Stimulated activated CD4-positive, alpha-beta T cell treated with anti-CD3 and anti-CD28 coated beads, Interleukin-4, amount 100 ng/mL, for 4 hours (primary cell): ENCODE measurements at places on chromosomes 6 and 20.

- DNase-seq: no peak
Observed at GRCh38 chr6:137241481-137242038, 22.4 kb upstream of the IFNGR1 start.

GRCh38 chr6:148392671-148393070, 50.0 kb downstream of the SASH1 start:
- DNase-seq: no peak

GRCh38 chr6:130560231-130560630, 194.4 kb downstream of the TMEM200A start:
- peak; percentile 9 for DNase-seq

DNA sequence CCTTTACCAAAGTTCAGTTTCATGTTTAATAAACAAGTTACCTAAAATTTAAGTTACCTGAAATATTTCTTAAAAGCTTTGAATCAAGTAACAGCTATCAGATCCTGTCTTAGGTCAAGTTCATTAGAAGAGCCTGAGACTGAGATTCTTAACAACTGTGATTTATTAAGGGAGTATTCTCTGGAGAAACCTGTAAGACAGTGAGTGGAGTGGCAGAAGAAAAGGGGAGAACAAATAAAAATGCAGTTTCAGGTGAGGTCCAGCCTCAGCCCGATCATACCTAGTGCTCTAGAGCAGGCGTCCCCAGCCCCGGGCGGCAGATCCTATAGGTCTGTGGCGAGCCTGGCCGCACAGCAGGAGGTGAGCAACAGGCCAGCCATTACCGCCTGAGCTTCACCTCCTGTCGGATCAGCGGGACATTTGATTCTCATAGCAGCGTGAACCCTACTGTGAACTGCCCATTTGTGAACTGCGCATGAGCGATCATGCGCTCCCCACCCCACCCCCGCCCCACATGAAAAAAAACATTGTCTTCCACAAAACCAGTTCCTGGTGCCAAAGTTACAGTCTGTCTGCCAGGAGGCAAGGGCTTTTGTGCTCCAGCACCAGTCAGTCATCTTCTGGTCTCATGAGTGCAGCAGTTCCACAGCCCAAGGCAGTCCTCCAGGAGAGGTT, 59.2 kb upstream of the ADGRB3 start:
- DNase-seq: no peak

GRCh38 chr6:31143148-31143547, 4.3 kb upstream of the PSORS1C2 start:
- no peak for DNase-seq

- no peak for DNase-seq
Observed at GRCh38 chr6:26305641-26305969, 59.4 kb upstream of the BTN3A2 start.

DNA sequence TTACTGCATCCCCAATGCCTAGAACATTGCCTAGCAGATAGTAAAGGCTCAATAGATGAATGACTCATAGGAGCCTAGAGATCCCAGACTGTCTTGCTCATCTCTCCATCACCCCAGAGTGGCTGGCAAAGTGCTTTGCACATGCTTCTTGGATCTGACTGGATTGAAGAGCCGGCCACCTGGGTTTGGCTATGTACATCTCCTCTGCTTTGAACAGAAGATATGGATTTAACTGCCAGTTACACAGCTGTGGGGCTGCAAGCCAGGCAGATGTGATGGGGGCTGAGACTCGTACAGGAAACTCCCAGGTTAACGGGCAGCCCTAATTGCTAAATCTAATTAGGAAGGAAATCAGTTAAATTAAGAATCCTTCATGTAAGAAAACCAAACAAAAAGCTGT, 28.6 kb downstream of the MYLIP start:
- DNase-seq: no peak

DNA sequence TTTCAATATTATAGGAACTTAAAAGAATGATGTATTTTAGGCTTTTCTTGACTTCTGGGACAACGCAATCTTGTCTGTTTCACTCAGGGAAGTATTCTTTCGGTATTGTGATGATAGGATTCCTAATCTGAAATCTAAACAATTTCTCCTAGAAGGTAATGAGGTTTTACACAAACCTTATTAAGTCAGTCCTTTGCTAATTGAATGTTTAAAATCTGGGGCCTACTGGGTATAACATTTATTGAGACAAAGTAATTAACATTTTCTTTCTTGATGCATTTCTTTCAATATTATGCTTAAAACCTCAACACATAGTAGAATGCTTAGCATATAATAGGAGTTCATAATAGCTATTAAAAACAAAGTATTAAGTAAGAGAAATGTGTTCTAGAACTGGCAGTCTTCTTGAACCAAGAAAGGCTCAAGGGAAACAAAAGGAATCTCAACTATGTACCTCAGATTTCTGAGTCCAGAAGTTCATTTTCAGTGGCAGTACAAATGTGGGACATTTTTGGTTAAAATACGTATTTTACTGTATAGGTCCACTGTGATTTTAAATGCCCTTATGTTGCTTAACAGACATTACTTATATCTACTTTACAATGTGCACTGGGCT, 121.4 kb upstream of the BMP2 start:
- no peak for DNase-seq

DNA sequence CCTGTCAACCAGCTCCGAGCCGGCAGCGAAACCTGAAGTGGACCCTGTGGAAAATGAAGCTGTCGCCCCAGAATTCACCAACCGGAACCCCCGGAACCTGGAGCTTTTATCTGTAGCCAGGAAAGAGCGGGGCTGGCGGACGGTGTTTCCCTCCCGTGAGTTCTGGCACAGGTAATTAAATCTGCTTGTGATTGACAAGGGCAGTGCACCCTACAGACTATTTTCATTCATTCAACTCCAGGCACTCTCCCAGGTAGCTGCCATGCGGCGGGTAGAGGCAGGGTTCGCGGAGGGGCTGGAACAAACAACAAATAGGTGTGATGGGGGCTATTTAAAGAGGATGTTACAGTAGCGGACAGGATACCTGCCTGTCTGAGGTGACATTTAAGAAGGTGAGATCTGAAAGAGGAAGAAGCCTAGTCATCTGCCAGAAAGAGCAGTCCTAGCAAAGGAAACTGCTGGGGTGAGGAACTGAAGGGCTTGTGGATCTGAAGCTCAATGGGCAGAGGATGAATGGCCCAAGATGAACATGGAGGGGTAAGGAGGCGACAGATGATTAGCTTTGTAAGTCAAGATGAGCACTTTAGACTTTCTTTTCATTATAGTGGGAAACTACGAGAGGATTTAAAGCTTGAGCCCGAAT, 810 bp downstream of the MRPL18 start:
- no peak for DNase-seq

- DNase-seq: no peak
Observed at GRCh38 chr6:162468326-162468725, 259.2 kb downstream of the PRKN start.

DNA sequence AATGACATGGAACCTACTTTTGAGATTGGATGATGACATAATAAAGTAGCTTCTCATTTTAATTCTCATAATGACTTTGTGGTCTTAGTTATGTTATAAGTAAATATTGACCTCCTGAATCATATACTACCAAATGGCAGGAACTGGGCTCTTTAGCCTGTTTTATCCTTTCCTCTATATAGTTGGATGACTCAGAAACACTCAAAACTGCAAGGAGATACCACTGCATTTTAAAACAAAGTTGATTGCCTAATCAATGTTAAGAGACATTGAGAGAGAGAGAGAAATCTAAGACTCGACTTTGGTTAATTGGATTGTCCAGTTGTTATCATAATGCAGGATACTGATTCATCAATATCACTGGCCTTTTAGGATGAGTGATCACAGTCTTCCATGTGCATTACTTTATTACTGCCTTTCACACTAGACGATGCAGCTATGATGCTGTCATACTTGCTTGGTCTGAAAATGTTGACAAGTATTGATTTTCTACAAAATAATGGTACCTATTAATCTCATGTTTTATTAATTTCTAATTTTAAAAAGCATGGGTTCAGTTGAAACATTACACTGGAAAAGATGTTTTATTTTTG, 320.0 kb downstream of the NKAIN2 start:
- no peak for DNase-seq

DNA sequence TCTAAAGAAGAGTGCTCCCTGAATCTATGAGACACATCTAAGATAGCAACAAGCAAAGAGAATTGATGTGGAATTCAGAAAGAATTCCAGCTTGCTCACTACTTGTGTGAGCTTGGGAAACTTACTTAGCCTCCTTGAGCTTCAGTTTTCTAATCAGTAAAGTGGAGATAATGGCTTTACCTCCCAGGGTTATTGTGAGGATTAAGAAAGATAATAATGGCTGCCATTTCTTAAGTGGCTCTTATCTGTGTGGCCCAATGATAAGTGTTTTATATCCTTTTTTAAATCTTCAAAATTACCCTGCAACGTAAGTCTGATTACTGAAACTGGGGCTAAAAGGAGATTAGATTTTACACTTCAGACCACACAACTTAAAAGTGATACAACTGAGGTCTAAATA, 418.5 kb downstream of the LMBRD1 start:
- no peak for DNase-seq

DNA sequence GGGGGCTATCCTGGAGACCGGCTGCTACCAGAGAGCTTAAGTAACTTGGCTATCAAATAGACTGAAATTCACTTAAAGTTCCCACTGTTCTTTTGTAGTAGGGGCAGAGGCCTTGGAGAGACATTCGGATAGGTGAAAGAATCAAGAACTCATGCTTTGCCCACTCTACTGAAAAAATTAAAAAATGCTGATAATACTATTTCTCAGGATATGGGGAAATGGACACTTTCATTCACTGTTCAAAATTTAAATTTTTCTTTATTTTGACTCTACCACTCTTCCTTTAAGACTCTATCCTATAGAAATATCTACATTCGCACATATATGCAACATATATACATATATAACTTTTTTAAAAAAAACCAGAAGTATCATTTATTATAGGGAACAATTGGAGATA, 117.8 kb upstream of the CHD6 start:
- DNase-seq: no peak

DNA sequence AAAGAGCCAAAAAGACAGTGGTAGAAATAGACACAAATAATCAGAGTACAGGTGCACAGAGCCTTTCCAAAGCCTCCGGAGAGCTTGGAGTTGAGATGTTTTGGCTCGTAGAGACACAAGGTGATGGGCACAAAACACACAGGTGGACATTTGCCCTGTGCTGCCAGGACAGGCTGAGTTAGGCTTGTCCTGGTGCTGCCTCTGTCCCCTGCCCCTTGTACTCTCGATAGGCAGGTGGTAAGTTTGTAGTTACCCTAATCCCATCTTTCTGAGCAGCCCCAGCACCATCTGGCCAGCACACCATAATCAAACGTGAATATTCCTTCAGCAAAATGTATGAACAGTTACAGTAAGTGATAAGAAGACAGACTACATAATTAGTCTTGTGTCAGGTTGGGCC, 95.5 kb downstream of the FOXC1 start:
- no peak for DNase-seq

DNA sequence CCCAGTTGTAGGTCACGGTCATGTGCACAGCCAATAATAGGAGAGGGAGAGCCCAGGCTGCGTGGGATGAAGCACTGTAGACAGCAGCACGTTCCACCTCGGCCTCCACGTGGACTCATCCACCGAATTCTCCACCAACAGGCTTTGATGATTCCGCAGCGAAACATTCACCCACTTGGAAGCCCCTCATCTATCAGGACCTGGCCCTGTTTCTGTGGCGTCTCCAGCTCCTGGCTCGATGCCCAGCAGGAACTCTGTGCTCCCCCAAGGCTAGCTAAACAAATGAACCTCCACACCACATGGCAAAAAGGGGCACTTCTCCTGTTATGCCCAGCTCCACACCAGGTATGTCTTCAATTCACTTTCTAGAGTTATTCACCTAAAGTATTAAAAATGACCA, 237.9 kb upstream of the PDE10A start:
- no peak for DNase-seq

DNA sequence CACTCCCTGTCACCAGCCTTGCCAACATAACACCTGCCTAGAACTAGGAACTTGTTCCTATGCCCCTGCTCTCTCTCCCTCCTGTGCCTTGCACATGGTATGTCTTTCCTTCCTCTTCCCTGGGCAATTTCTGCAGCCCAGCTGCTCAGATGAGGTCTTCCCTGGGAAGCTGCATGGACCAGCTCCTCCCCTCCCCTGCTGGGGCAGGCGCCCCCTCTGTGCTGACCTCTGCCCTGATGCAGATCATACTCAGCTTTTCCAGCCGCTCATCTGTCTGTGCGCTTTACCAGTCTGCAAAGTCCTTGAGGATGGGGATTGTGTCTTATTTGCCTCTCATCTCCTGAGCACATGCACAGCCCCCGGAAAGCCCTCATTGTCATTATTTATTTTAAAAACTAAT, 161.8 kb downstream of the SCML4 start:
- no peak for DNase-seq

GRCh38 chr6:109824105-109824504, 133.0 kb downstream of the FIG4 start:
- DNase-seq: no peak

DNA sequence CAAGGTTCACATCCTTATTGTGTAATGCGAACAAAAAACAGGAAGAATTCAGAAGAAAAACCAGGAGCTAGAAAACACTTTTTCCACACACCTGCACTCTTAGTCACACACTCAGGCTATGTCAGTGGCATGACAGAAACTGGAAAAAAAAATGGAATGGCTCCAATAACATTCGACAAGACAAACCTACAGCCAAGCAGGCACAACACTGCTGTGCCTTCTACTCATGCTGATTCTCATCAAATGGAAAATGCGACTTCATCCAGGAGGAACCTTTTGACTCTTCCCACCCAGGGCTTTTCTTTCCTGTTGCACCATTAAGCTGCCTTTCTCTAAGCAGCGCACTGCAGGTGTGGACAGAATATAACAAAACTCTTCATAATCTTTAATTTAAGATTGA, 163.2 kb upstream of the BTBD3 start:
- no peak for DNase-seq

DNA sequence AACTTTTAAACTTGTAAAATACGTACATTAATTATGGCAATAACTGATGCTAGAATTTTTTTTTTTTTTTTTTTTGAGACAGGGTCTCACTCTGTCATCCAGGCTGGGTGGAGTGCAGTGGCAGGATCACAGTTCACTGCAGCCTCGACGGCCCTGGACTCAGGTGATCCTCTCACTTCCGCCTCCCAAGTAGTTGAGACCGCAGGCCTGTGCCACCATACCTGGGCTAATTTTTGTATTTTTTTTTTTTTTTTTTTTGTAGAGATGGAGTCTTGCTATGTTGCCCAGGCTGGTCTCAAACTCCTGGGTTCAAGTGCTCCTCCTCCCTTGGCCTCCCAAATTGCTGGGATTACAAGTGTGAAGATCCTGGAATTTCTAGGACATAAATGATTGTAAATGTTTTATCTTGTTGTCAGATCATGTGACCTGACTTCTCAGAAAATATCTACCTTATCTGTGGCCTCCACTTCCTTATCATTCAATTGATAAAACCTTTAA, 2.2 kb upstream of the CD2AP start:
- DNase-seq: no peak

- DNase-seq: no peak
Observed at GRCh38 chr6:11814106-11814505, 35.5 kb upstream of the ADTRP start.
